ENCODE measurements at places on chromosomes 16 and 17.

- no peak for DNase-seq
Measured at GRCh38 chr16:57367116-57367752, 5.1 kb upstream of the CX3CL1 start.

- peak; percentile 75 for DNase-seq
Measured at GRCh38 chr17:73342050-73342522, 30.3 kb upstream of the CDC42EP4 start.

DNA sequence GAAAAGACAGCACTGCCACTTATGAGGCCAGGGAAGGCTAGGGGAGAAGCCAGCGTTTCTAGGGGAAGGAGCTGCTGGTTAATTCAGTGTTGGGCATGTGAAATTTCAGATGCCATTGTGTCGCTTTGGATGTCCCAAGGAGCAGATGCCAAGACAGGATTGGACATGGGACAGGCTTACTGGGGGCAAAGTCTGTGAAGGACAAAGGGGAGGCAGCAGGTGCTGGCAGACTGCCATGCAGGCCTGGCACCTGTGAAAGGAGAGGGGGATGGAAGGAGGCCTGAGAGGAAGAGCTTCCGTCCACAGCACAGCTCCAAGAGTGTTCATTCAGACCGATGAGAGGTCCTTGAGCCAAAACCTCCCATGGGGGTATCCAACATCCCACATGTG, 255.5 kb upstream of the RPL38 start:
- DNase-seq: no peak

DNA sequence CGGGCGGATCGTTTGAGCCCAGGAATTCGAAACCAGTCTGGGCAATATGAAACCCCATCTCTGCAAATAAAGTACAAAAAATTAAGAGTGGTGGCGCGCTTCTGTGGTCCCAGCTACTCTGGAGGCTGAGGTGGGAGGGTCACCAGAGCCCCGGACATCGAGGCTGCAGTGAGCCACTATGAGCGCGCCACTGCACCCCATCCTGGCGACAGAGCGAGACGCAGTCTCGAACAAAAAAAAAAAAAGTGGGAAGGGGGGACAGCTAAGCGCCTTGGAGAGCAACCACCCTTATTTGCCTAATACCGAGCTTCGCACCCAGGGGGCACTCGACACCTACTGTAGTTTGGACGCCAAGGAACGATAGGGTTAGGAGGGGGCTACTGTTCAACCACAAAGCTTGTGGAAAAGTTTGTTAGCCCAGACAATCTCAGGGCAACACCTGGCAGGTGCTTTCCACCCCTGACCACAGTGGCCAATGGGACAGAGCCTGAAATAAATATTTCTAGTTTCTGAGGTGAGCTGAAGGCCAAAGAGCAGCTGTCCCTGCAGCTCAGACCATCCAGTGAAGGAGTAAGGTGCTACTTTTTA, 847 bp upstream of the PSMC3IP start:
- peak; percentile 92 for DNase-seq

- no peak for DNase-seq
Measured at GRCh38 chr17:37109731-37110710, 161.3 kb downstream of the AATF start.

- no peak for DNase-seq
Measured at GRCh38 chr17:77072670-77073069, 68.1 kb upstream of the SEC14L1 start.

- DNase-seq: no peak
Measured at GRCh38 chr16:19908921-19909320, 24.3 kb upstream of the GPRC5B start.

- DNase-seq: no peak
Measured at GRCh38 chr16:14510939-14511799, 118.9 kb downstream of the PARN start.

DNA sequence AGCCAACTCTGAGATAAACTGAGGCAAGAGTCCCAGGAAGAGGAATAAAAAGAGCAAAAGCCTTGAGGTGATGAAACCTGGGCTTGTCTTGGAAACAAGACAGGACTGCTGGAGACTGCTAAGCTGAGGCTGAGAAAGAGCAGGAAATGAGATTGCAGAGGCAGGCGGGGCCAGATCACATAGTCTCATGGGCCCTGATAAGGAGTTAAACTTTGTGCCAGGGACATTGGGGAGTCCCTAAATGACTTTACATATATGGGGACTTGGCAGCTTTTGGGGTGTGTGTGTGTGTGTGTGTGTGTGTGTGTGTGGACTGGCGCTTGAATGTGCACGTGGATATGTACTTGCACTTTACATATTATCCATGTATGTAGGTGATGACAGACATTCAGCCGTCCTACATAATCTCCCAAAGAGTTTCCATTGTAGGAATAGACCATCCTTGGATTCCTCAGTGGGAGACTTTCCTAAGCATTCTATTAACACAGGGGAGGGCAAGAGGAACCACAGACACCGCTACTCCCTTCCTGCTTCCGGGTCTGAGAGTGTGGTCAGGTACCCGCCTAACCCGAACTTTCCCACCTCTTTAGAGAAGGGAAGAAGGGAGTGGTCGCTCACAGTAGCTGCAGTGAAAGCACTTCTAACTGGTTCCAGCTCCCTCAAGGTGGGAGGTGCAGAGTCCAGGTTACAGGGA, 123.1 kb downstream of the LYRM1 start:
- DNase-seq: no peak

DNA sequence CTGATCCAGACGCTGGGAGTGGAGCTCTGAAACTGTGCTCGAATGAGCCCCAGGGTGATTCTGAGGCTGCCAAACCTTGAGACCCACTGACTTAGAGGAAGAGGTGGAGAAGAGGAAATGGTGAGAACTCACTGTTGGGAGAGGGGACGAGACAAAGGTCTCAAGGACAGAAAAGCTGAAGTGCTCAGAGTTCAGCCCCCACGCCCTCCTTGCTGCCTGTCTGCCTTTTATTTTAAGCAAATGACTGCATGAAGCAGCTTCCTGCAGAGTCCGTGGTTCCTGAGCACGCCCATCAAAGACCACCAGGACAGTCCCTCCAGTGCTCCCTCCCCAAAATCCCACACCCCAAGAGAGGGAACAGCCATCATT, 20.4 kb downstream of the COTL1 start:
- no peak for DNase-seq

DNA sequence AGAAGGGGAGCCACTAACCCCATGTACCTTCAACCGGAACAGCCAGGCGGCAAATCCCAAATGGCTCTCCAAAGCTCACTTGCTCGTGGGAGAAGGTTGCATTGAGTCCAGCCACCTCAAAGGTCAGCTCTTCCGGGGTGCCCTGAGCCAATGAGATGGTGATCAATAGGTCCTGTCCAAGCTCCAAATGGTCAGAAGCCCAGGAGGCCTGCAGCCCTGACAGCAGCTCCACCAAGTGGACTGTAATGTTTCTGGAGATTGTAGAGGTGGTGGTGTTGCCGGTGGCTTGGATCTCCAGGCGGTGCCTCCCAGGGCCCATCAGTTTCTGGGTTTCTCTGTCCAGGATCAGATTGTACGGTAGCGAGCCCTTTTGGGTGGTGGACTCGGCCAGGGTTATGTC, 39.9 kb upstream of the BCO1 start:
- no peak for DNase-seq

GRCh38 chr17:70447588-70447987, 278.3 kb downstream of the KCNJ2 start:
- DNase-seq: no peak

DNA sequence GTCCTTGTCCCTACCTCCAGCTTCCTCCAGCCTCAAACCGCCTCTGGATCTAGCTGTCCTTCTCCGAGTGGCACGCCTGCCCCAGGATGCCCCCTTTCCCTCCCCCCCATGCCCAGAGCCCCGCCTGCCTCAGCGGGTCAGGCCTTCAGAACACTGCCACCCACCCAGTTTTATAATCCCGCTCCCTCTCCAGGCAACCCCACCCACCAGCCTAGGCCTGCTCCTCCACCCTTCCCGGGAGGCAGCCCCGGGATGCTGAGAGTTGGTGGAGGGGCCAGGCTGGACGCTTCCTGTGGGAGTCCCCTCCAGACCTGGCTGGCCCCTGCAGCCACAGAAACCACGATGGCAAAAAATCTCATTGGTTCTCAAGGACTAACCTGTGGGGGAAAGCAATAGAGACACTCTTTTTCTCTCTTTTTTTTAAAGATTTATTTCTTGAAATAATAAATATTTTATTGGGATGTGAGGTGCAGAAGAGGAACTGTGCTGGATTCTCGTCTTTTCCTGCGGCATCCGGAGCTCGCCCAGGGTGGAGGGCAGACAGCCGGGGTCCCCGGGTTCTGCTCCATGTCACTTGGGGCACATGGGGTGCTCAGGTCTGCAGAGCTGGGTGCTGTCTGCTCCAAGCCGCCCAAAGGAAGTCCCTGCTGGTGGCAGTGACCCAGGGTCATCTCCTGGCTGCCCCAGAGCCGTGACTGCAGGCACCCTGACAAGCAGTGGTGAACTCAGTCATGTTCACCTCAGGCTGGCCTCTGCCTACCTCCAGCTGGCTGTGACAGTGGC, 81.9 kb downstream of the MGAT5B start:
- no peak for DNase-seq

DNA sequence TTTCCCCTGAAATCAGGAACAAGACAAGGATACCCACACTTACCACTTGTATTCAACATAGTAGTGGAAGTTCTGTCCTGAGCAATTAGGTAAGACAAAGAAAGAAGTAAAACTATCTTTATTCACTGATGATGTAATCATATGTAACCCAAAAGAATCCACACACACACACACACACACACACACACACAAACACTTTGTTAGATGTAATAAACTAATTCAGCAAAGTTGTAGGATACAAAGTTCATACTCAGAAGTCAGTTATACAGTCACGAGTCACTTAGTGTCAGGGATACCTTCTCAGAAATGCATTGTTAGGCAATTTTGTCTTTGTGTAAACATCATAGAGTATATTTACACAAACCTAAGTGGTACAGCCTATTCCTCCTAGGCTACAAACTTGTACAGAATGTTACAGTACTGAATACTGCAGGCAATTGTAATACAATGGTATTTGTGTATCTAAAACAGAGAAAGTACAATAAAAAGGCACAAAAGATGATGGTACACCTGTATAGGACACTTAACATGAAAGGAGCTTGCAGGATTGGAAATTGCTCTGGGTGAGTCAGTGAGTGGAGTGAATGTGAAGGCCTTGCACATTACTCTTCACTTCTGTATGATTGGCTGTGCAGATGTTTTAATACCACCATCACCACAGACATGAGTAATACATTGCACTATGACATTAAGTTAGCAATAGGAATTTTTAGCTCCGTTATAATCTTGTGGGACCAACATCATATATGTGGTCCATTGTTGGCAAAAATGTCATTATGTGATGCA, 370.1 kb downstream of the ZFHX3 start:
- DNase-seq: no peak

DNA sequence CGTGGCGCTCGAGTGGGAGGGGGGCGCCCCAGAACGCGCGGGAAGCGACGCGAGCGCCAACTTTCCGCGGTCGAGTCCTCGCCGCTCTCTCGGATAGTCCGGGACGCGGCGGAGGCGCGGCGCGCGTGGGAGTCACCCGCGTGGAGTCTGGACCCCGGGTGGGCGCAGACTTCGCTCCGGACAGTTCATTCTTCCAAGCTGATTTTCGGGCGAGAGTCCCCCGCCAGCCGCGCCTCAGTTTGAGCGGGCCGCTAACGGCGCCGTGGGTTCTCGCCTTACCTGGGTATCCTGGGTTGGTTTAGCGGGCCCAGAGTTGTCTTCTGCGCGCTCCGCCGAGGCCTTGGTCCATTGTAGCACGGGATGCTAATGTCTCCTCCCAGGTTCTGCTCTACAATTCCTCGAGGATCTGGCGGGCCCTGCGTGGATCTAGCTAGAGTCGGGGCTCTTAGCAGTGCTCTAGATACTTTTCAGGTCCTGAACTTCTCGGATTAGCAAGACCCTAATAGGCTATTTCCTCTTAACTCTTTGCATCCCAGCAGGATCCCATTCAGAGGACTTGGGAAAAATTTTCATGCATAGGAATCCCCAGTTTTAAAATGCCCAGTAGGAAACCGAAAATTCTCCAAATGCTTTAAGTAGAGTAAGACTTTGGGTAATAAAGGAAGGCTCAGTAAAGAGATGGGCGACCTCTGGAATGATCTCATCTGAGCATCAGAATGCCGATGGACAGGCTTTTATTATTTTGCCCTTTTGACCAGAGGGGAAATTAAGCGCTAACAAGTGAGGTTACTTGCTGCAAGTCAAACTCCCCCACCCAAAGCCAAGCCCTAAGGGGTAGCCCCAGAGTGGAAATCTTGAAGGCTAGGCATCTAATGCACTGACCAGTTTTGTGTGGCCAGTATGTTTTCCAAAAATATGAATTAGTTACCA, 537 bp upstream of the GJC1 start:
- peak; percentile 65 for DNase-seq

GRCh38 chr17:30368912-30369720, 9.6 kb upstream of the CPD start:
- no peak for DNase-seq

GRCh38 chr17:40480501-40481003, 20.9 kb downstream of the TNS4 start:
- no peak for DNase-seq

DNA sequence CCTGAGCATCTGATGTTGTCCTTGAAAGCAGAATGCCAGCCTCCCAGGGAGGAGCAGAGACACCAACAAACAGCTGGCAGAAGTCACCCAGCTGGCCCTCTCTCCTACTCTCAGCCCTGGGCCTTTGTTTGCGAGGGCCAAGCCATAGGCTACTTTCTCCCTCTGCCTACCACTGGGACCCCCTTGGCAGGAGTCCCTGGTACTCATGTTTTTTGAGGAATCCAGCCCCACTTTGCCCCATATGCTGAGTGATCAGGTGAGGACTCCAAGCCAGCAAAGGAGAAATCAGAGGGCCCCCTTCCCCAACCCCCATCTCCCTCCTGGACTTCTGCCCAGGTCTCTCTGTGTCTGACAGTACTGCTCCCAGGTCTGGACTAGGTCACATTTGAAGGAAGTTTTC, 121.9 kb downstream of the USP31 start:
- no peak for DNase-seq

DNA sequence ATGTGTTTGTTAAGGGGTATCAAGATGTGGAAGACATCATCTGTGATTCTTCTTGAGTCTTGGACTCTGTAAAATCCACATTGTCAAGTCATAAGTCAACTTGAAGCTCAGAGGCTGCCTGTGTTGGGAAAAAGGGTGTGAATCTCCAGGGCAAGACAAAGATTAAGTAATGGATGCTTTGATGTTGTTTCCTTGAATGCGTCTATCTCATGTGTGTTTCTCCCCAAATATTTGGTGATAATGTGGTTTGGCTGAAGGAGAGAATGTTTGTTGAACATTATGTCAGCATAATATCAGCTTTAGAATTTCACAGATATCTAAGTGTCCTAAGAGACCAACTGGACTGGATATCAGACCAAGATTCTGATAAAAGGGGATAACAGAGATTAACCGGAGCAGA, 24.1 kb upstream of the KCNJ16 start:
- no peak for DNase-seq

- no peak for DNase-seq
Measured at GRCh38 chr17:1197379-1197778, 17.6 kb upstream of the ABR start.

DNA sequence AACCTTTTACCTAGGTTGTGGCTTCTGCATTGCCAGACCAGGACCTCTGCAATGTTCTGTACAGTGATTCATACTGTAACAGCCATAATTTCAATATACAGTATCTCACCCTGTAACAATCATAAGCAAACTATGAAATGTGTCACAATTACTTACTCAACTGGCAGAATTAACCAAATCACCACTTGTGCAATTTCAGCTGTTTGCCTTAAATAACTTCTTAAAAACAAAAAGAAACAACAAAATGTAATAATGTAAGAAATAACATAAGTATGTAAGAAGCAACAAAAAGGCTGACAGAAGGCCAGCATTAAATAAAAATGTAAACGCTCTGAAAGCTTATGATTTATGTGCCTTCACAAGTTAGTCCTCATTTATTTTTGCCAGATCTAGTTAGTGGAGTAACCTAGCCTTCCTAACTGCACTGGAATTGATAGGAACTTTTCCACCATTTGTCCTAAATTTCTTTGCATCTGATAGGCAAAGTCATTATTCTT, 96.9 kb downstream of the SKAP1 start:
- DNase-seq: no peak
